ENCODE measurements at places on chromosomes 16 and 17.

GRCh38 chr17:14396547-14396946, 95.7 kb downstream of the HS3ST3B1 start:
- no peak for DNase-seq

- no peak for DNase-seq
These were observed 44.7 kb downstream of the GRB7 start for GRCh38 chr17:39782481-39782880.

DNA sequence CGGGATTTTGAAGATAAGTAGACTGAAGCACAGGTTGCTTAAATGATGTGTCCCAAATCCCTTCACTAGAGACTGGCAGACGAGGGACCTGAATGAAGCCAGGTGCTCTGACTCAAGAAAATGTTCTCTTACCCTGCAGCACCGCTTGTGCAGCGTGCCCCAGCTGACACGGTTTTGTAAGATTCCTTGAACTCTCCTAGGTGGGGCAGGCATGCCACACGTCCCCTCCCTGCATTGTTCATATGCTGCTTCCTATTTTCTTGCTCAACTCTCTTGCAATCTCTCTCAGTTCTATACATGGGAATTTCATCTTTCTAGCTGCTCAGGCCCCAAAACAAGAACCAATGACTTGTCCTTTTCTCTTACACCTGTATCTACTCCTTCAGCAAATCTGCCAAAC, 22.1 kb upstream of the HNF1B start:
- DNase-seq = no peak

DNA sequence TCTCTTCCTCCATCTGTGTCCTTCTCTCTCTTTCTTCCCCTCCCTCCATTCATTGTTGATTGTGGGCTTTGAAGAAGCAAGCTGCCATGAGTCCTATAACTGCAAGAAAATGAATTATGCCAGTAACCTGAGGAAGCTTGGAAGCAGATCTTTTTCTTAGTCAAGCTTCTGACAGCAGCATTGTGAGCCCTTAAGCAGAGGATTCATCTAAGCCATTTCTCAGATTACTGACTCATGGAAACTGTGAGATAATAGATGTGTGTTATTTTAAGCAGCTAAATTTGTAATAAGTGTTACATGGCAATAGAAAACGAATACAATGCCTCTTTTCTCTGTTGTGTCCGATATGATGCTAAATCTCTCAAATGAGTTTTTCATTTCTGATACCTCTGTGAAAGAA, 1109.7 kb downstream of the CDH11 start:
- no peak for DNase-seq

GRCh38 chr17:47287068-47287467, 33.4 kb downstream of the ITGB3 start:
- no peak for DNase-seq

DNA sequence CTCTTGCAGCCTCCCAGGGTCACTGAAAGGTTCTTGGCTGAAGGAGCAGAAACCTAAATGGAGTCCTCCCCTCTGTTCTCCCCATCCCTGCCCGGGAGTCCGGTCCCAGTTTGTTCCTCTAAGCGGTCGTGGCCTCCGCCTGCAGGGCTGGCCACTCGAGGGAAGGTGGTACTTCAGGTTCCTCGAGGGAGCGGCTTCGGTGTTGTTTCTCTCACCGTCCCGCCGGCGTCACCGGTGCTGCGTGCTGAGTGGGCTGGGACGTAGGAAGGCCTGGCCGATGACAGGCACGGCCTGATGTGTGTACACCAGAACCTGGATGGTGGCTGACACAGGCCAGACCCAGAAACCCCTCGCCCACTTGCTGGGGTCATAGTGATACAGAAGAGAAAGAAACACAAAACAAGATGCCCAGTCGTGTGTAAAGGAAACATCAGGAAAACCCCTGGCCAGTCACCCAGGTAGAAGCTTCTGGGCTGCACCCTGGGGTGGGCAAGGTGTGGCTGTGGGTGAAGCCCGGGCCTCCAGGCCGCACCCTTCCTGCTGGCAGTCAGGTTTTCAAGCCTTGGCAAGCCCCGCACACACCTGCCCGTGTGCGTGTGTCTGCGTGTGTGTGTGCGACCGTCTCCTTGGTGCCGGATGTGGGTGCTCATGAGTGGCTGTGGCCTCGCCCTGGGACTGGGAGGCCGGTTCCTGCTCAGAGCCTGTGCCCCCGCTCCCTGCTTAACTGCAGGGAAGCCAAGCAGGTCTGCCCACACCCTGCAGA, 52.0 kb downstream of the BAIAP2 start:
- DNase-seq = no peak

DNA sequence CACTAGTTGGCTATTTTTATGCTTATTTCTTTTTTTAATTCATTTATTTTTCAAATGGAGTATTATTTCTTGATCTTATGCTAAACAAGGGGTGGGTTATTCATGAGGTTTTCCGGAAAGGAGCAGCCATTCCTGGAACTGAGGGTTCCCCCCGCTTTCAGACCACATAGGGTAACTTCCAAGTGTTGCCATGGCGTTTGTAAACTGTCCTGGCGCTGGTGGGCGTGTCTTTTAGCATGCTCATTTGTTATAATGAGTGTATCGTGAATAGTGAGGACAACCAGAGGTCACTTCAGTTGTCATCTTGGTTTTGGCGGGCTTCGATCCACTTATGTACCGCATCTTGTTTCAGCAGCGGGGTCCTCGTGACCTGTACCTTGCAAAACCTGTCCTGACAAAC, 29.6 kb upstream of the ASGR2 start:
- DNase-seq = no peak

DNA sequence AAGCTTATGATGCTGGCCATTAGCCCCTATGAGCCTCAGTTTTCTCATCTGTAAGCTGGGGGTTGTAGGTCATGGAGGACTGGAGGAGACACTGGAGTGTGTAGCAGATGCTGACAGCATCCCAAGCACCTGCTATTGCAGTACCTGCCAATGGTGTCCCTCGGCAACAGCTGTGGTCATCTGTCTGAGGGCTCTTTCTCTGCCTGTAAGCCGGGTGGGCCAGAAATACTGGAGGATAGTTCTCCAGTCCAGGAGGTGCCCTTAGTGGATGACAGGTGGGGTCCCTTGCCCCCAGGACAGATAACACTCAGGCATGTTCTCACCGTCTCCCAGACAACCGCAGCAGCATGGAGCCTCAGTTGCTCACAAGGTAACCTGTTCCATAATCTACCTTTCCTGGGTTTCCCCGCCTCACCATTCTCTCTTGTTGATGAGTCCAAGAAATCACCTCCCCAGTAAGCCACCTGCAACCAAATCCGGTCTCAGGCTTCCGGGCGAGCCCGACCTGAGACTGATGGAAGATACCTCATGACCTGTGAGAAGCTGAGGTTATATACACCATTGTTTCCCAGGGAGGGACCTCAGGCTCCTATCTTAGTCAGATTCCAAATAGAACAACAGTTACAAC, 23.8 kb downstream of the NLRP1 start:
- DNase-seq = no peak

DNA sequence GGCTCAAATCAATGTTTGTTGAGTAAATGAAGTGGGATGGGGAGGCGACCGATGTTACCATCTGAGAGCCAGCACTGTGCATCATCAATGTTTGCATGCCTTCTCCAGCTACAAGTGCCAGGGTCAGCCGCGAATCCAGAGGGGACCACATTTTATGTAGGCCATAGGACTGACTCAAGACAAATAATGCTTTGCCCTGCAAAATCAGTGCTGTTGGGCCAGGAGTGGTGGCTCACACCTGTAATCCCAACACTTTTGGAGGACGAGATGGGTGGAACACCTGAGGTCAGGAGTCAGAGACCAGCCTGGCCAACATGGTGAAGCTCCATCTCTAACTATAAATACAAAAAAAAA, 53.1 kb upstream of the WSB1 start:
- DNase-seq = no peak

- DNase-seq = no peak
These were observed 57.6 kb downstream of the RGS9 start for GRCh38 chr17:65194670-65195334.

DNA sequence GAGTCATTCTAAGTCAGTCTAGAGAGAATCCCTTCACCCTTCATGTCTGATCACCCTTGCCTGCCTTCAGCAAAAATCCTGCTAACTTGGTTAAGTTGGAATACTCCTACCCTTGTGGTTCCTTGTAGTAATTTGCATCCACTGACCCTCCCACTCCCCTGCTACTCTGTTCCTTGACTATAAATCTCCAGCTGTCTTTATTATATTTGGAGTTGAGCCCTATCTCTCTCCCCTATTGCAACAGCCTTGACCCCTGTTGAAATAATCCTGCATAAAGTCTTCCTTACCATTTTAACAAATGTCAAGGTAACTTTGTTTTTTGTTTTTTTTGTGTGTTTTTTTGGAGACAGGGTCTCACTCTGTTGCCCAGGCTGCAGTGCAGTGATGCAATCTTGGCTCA, 590.1 kb downstream of the WWOX start:
- no peak for DNase-seq

- DNase-seq = no peak
These were observed 43.5 kb upstream of the BCAR1 start for GRCh38 chr16:75294773-75295459.

- no peak for DNase-seq
These were observed 42.7 kb downstream of the ATF7IP2 start for GRCh38 chr16:10428433-10429168.

DNA sequence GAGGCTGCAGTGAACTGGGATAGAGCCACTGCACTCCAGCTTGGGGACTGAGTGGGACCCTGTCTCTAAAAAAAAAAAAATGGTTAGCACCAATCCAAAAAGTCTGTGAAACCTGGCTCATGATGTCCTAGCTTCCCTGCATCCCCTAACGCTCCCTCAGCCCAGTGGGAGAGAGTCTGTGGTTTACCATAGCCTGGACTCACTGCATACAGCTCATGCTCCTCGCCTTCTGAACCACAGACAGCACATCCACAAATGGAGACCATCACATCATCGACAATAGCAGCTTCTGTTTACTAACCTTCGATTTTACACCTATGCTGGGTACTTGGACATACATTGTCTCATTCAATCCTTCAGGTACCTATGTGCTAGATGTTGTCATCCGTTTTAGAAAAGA, 43.6 kb downstream of the NLRC5 start:
- no peak for DNase-seq

DNA sequence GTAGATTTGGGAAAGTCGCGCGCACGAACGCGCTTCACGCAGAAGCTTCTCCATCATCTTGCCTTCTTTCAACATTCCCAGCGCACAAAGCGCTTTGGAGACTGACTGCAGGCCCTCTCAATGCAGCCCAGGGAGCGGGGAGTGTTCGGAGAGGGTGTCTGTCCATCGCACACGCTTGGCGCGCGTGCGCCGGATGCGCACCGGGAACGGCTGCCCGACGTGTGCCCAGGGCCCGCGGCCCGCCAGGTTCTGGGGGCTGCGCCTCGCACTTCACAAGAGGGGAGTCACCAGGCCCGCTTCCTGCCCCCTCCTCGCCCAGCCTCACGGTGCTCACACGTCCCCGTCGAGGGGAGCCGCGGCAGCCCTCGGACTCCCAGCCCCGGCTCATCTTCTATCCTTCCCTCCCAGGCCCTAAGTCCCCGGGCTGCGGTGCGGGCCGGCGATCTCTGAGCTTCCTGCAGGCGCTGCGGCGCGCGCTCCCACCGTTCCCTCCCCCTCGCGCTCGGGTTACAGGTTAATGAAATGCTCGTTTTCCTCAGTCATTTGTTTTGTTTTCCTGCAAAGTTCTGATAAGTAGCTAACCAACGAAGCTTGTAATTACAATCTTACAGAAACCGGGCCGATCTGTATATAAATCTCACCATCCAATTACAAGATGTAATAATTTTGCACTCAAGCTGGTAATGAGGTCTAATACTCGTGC, 2.8 kb upstream of the IRX3 start:
- no peak for DNase-seq

- DNase-seq = no peak
These were observed 31.0 kb downstream of the CHP2 start for GRCh38 chr16:23785842-23786241.

DNA sequence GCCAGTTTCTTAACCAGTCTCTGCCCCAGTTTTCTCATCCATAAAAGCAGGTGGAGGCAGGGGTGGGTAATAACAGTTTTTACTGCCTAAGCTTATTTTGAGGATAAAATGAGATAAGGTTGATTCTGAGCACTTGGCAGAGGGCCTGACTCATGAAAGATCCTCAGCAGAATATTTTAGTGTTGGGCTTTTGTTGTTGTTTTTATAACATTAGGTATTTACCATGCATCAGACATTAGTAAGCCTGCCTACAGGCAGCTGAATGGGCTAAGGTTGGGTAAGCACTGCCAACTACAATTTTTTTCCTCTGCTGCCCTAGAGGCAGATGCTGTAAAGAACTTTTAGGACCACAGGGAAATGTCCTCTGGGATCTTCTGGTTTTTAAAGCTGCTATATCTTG, 43.1 kb downstream of the SCNN1G start:
- no peak for DNase-seq

DNA sequence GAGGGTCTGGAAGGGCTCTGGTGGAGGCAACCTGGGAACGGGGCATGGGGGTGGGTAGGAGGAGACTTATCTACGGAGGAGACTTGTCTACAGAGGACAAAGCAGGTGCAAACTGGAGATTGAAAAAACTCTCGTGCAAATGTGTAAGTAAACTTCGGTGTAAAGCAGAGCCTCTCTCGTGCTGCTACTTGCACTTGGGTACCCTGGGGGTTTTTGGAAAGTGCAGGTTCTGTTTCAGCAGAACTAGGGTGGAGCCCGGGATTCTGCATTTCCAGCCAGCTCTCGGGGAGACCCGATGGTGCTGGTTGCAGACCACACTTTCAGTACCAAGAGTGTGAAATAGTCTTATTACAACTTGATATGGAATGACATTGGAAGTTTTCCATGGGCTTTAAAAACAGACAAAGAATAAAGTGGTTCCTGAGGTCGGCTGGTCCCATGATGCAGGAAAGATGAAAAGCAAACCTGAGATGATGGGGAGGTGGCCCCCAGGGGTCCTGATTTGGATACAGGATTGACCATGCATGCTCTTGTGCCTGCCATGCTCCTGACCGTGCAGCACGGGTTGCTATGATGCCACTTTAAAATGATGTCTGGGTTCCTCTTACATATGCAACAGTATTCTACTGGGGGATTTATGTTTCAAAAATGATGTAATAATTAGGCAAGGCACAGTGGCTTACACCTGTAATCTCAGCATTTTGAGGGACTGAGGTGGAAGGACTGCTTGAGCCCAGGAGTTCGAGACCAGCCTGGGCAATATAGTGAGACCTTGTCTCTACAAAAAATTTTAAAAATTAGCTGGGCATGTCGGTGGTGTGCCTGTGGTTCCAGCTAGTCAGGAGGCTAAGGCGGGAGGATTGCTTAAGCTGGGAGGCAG, 69.3 kb downstream of the IRF8 start:
- no peak for DNase-seq

GRCh38 chr17:3897731-3898130, 4.9 kb upstream of the CAMKK1 start:
- no peak for DNase-seq

GRCh38 chr17:78621720-78622490, 44.7 kb upstream of the DNAH17 start:
- no peak for DNase-seq

Measured in globus pallidus (tissue), 1 donor.